ENCODE measurements at places on chromosomes 12 and 14. TPM values are rescaled to one million over a fixed set of nuclear protein-coding genes. Genes with fewer than 3 reads are reported as not detected.

GRCh38 chr12:123645878-123646277 lies 12.2 kb downstream of the GTF2H3 start:
- no peak for DNase-seq

- no peak for DNase-seq
Measured at GRCh38 chr12:97471194-97471593, 8.6 kb downstream of the RMST start.

DNA sequence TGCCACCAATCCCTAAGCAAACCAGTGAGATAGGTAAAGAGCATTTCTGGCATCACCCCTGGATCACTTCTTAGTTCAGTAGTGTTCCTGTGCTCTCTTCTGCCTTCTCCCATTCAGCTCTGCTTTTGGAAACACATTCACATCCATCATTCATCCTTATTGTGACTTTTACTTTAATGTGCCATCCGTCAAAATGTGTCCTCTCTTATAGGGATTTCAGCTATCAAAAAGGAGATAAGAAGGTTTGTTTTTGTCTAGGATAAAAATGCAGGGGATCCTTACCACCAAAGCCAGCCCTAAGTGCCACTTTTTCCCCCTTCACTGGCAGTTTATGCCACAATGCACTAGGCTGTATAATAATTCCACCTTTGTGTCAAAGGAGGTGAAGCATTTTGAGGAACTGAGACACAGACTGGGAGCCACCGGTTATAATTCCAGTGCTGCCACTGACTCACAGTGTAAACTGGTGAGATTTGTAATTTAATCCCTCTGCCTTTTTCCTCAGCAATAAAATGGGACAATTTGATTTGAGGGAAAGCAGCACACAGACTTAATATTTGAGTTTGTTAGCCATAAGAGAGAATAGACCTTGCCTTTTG lies 158.6 kb downstream of the PAX9 start:
- no peak for DNase-seq

- no peak for DNase-seq
Measured at GRCh38 chr12:112738531-112738930, 53.0 kb upstream of the RPH3A start.

TMTC1 gene
- total RNA-seq: 57.8 TPM
